Large intestine (tissue), 12 donors: ENCODE measurements at places on chromosomes 16 and 17. TPM values are rescaled to one million over a fixed set of nuclear protein-coding genes. Genes with fewer than 3 reads are reported as not detected.

Gene MYO15A
- 2.0 TPM for polyA plus RNA-seq

DNA sequence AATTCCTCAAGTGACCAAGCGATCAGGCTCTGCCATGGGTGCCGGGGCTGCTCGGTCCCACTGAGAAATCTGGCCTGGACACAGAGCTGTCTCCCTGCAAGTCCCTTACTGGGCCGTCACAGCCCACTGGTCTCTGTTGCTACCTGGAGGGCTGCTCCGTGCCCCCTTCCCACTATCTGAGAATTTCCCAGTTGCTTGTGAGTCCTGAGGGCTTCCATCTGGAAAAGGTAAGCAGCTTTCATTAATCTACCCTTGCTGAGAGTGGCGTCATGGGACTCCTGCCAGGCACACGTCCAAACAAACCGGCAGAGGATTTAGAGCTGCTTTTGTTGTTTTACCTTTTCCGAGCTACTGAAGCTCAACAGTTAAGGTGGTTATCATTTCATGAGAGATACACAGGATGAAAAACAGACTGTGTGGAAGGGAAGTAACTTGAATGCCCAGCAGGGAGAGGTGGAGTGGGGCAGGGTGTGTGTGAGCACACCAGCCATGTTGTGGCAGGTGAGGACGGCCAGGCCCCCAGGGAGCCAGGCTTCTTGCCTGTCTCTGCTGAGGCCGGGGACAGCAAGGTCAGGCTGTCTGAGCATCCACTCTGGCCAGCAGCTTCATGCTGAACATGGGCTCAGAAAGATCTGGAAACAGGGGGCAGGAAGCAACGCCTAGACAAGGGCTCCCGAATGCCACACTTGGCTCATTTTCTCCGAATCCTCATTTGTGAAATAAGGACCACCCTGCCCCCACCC, 50.6 kb downstream of the GTF3C1 start:
- H3K27me3 ChIP-seq = no peaks in the 10 kb centered on the region
- no peak for DNase-seq
- H3K4me3 ChIP-seq = no peak overlapping the region
- peaks cover 92% of the 10 kb centered on the region for H3K36me3 ChIP-seq

Gene TP53TG3B
- not detected for polyA plus RNA-seq

- no peaks in the 10 kb centered on the region for H3K36me3 ChIP-seq
- no peak for DNase-seq
- no peaks in the 10 kb centered on the region for H3K4me1 ChIP-seq
These were observed 299.8 kb upstream of the PSMD7 start for GRCh38 chr16:73996624-73997339.

DNA sequence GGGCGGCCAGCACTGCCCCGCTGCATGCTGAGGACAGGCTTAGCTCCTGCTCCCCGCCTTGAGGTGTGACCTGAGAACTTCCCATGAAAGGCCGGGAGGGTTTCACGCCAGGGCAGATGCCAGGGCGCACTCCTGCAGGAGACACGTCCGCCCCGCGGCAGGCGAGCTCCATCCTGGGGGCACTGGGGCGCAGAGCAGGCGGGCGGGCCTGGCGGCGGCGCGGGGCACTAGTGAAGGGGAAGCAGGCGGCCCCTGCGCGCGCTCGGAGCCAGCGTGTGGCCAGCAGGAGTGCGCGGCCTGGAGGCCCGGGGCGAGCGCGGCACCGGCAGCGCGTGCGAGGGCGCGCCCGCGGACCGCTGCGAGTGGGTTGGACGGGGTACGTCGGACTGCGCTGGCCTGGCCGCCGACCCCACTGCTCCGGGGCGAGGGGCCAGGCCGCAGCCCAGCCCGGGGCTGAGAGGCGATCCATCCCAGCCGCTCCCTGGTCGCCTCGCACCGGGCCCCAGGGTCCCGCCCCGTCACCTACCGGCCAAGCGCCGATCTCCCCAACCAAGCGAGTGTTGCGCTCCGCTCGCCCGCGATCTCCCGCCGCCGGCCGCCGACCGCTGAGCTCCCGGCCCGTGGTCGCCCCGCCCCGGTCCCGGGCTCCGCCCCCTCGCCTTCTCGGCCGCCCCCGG, at the start of gene MAP3K14:
TSS of gene MAP3K14 (minus strand) at position 587 of the 677 bp plus-strand sequence. CDS start 26,275 bp downstream, outside the sequence.
- H3K27ac ChIP-seq = peak within 1 kb of the TSS; percentile 75
- DNase-seq = peak; percentile 88
- peak within 1 kb of the TSS; percentile 66 for H3K4me3 ChIP-seq
- no peaks in the 10 kb centered on the region for H3K27me3 ChIP-seq
- H3K4me1 ChIP-seq = peaks cover 75% of the 10 kb centered on the region

Gene SPATA22
- not detected for polyA plus RNA-seq

Gene CSF3
- not detected for polyA plus RNA-seq

Gene PIK3R5
- 3.2 TPM for polyA plus RNA-seq

GRCh38 chr17:13749891-13750235, 148.1 kb upstream of the HS3ST3A1 start:
- no peaks in the 10 kb centered on the region for H3K4me1 ChIP-seq
- H3K36me3 ChIP-seq = no peaks in the 10 kb centered on the region

GRCh38 chr16:69927056-69927757, 23.9 kb upstream of the CLEC18A start:
- H3K36me3 ChIP-seq = peaks cover 52% of the 10 kb centered on the region
- DNase-seq = no peak
- no peaks in the 10 kb centered on the region for H3K27me3 ChIP-seq

DNA sequence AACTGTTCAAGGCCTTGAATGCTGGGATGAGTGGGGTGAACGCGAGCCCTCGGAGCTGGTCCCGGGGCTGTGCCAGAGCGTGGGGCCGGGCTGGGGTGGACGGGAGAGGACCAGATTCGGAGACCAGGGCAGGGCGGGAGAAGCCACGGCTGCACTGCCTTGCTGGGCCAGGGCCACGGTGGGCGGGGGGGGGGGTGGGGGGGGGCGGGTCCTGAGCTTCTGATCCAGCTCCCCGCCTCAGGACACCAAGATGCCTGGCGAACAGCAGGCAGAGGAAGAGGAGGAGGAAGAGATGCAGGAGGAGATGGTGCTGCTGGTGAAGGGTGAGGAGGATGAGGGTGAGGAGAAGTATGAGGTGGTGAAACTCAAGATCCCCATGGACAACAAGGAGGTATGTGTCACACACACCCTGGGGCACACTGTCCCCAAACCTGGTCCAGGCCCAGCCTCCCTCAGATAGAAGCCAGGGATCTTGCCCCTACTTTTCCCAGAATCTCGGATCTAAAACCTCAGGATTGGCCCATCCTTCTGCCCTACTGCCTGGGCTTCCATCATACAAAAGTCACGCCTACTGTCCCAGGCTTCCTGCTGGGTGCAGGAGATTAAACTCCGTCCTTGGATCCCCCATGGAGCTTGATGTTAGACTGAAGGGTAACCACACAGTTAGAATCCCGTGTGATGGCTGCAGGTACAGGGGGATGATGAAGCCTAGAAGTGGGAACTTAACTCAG, 563 bp downstream of the ZNF771 start:
- H3K27ac ChIP-seq = no peak overlapping the region
- no peaks in the 10 kb centered on the region for H3K27me3 ChIP-seq
- peaks cover 11% of the 10 kb centered on the region for H3K36me3 ChIP-seq
- peak overlapping the region; percentile 86 for H3K4me3 ChIP-seq
- DNase-seq = no peak
- H3K4me1 ChIP-seq = peaks cover 7% of the 10 kb centered on the region

Gene ZFPM1
- 27.2 TPM for polyA plus RNA-seq

GRCh38 chr17:38572669-38573365, 32.9 kb downstream of the SRCIN1 start:
- peak overlapping the region; percentile 6 for H3K4me3 ChIP-seq
- H3K27me3 ChIP-seq = peaks cover 85% of the 10 kb centered on the region
- H3K27ac ChIP-seq = no peak overlapping the region
- H3K4me1 ChIP-seq = peaks cover 3% of the 10 kb centered on the region
- DNase-seq = no peak

GRCh38 chr16:88634141-88634993, 4.0 kb upstream of the IL17C start:
- peaks cover 32% of the 10 kb centered on the region for H3K36me3 ChIP-seq
- H3K4me1 ChIP-seq = peaks cover 16% of the 10 kb centered on the region
- H3K27ac ChIP-seq = no peak overlapping the region
- H3K4me3 ChIP-seq = peak overlapping the region; percentile 18
- peaks cover 38% of the 10 kb centered on the region for H3K27me3 ChIP-seq

- no peaks in the 10 kb centered on the region for H3K36me3 ChIP-seq
- H3K27ac ChIP-seq = no peak overlapping the region
- H3K27me3 ChIP-seq = no peaks in the 10 kb centered on the region
- DNase-seq = no peak
- peaks cover 5% of the 10 kb centered on the region for H3K4me1 ChIP-seq
These were observed 383.0 kb downstream of the MAF start for GRCh38 chr16:79217375-79218011.

Gene SNN
- polyA plus RNA-seq = 9.7 TPM

Gene FAM20A
- polyA plus RNA-seq = 10.2 TPM

DNA sequence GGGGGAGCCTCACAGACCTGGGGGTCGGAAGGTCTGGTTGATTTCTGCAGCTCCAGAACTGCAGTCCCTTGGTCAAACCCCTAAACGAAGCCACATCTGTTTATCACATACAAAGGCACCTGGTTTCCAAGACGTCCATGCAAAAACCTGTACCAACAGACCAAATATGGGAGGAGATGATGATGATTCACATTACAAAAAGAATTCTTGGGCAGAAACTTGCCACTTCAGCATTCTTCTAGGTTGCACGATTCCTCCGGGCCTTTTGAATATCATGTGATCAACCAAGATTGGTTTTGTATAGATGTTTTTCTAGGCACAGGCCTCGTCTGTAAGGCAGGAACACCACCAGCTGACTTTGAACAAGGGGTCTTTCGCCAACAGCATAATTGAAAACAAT, 466.3 kb downstream of the SOX9 start:
- no peak for DNase-seq
- peaks cover 23% of the 10 kb centered on the region for H3K4me1 ChIP-seq
- H3K36me3 ChIP-seq = no peaks in the 10 kb centered on the region
